ENCODE measurements at places on chromosomes 3 and 15.

GRCh38 chr3:114596147-114596546 is 302.3 kb downstream of the TIGIT start:
- DNase-seq, result no peak

DNA sequence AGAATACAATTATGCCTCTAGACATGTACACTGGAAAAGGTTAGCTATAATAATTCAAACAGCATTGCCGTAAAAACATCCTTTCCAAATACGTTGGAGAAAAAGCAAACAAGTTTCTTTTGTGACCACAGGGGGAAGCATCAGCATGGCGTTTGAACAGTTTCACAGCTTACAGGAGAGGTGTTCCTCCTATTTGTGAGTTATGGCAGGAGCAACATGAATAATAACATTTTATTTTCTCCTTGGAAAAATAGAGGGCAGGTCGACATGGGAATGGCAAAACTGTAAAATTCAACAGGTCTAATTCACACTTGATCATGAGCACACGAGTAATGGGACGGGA is 39.7 kb upstream of the GADL1 start:
- DNase-seq, result no peak

- no peak for DNase-seq
These were observed 52.7 kb upstream of the MRPL3 start for GRCh38 chr3:131555456-131555855.

GRCh38 chr3:30711151-30711550 is 104.8 kb downstream of the TGFBR2 start:
- no peak for DNase-seq

DNA sequence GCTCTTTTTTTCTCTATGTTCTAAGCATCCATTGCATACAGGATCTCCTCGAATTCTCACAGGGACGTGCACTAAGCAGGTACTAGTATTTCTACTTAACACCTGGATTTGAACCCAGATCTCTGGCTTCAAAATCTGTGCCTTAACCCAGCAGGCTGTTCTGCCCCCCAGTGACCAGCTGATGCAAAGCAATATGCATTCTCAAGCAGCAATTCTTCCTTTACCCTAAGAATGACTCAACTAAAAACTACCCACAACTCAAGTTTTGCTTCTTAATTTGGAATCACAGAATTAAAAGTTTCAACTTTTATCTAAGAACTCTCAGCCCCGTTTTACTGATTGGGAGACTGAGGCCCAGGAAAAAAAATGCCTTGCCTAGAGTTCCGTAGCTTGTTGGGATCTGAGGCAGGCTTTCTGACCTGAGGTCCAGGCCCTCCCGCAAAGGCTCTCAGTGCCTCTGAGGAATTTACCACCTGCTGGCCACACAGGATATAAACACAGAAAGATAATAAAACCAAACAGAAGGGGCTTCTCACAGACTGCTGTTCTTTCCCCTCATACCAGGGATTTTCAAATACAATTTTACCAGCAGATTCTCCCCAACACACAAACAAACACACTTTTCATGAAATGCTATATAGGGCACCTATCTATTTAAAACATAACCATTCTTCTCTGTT is 115.4 kb upstream of the RAD18 start:
- no peak for DNase-seq

DNA sequence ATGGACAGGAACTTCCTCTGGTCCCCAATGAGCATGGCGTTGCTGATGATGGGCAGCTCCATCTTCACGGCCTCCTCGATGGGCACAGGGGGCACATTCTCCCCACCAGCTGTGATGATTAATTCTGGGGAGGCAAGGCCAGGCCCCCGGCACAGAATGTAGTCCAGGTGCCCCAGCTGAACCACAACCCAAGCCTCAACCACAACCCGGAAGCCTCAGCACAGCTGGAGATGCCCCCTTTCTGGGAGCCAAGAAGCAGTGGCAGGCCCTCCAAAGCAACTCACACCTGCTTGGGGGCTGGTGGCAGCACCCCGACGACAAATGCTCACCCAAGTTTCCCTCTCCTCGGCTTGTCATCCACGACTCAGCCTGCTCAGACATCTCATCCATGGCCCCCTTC is 25.2 kb downstream of the IDH3A start:
- DNase-seq, result no peak

DNA sequence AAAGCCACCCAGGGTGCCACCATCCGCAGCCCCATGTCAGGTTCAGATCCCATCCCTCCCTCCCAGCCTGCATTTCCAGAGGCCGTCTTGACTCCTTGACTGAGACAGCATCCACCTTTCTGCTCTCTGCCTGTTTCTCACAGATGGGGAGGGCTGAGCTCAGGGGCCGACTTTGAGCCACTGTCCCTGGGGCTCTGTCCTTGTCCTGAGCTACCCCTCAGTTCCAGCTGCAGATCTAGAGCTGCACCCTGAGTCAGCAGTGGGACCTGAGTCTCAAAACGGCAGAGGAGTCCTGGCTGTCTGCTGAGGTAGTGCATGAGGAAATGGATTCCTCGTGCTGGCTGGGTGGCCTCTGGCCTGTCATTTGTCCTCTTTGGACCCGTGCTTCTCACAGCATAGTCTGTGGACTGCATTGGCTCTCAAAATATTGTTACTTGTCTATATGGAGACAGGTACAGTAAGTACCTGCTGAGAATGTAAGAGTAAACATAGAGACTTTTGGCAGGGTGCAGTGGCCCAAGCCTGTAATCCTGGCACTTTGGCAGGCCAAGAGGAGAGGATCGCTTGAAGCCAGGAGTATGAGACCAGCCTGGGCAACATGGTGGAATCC is 22.3 kb downstream of the RPLP1 start:
- DNase-seq, result no peak

DNA sequence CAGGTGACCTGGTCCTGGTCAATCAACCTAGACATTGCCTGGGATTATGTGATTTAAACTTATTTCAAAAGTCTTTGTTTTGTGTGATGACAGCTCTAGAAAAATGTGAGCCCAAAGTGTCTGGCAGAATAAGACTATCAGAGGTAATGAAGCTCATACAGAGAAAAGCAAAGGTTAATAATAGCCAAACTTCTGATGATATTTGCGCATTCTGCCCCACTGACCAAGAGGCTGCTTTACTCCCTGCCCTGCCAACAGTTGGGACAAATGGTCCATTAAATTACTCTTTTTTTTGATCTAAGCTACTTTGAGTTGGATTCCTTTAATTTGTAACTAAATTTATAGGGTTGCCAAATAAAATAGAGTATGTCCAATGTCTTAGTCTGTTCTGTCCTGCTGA is 911.2 kb downstream of the MCTP2 start:
- DNase-seq, result no peak

GRCh38 chr3:188294823-188295487 is 141.0 kb downstream of the LPP start:
- no peak for DNase-seq

- DNase-seq, result no peak
These were observed 106.0 kb upstream of the MRPL3 start for GRCh38 chr3:131608741-131609140.

GRCh38 chr3:40321818-40322217 is 12.3 kb downstream of the EIF1B start:
- no peak for DNase-seq

GRCh38 chr15:47856071-47856470 is 138.8 kb downstream of the SEMA6D start:
- DNase-seq, result no peak

DNA sequence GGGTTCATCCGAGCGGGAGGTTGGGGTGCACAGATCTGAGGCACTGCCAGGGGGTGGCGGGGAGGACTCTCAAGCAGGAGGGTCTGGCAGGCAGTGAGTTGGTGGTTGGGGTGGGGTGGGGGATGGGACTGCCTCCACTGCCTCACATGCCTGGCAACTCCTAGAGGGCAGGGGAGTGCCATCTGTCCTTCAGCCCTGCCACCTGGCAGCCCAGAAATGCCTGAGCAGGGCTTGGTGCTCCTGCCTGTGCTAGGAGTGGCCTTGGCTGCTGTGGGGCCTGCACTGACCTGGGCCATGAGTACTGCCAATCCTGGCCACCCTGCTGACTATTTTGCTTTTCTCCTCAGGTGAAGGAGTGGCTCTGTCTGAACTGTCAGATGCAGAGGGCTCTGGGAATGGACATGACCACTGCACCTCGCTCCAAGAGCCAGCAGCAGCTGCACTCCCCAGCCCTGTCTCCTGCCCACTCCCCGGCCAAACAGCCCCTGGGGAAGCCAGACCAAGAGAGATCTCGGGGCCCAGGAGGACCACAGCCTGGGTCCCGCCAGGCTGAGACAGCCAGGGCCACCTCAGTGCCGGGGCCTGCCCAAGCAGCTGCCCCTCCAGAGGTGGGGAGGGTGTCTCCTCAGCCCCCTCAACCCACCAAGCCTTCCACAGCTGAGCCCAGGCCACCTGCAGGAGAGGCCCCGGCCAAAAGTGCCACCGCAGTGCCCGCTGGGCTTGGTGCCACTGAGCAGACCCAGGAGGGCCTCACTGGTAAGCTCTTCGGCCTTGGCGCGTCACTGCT is 32.0 kb upstream of the APEH start:
- no peak for DNase-seq

DNA sequence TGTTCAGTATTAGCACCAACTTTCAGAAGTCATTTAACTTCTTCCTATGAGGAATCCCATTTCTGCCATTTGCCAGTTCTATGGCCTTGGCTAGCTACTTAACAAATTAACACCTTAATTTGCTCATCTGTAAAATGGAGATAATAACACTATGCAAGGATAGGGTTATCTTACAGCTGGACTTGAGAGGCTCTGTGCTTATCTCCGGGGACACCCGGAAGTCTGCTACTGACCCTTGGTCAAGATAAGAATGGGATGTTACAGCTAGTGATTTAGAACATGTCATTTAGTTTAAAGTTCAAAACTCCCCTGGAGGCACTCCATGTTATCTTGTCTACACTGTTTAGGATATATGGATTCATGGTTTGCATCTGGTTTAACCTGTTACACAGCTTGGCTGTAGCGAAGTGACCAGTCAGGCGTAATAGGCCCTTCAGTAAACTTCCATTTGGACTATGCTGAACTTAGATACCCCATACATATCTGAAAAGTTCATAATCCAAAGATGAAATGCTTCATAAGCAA is 156.0 kb upstream of the CD96 start:
- no peak for DNase-seq

DNA sequence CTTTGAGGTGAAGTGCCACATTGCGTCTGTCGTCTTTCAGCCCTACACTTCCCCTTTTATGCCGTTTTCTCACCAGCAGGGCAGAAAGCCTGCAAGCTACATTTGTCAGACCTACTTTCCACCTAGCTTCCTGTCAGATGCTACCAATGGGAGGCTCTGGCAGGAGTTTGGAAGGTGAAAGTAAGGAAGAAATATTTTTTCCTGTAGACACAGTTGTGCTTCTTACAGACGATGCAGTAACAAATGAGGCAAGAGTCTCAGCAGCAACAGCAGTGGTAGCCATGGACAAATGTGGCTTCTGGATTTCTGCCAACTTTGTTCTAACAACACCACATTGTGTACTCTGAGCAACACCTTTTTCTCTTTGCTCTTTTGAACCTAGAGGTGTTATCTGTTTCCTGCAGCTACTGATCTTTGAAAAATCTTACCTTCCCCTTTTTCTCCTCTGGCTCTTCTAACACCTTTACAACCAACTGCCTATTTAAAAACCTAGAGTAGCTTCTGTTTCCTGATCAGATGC is 70.6 kb upstream of the STT3B start:
- DNase-seq, result no peak

DNA sequence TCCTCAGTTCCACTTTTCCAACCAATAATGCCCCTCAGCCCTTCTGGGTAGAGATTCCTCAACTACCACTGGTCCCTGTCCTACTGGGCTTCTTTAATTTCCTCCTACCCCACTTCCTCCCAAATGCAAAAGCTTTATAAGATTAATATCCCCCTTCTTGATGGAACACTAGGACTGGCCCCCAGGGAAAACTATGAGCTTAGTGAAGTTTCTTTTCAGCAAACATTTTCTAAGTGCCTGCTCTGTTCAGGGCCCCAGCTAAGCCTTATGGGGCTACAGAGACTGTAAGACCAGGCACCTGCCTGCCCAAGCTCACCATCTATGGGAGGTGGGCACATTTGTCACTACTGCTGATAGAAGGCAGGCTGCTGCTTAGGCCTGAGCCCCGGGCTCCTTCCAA is 79.4 kb downstream of the RPLP1 start:
- DNase-seq, result no peak

GRCh38 chr3:195080571-195081151 is 190.3 kb downstream of the XXYLT1 start:
- no peak for DNase-seq

DNA sequence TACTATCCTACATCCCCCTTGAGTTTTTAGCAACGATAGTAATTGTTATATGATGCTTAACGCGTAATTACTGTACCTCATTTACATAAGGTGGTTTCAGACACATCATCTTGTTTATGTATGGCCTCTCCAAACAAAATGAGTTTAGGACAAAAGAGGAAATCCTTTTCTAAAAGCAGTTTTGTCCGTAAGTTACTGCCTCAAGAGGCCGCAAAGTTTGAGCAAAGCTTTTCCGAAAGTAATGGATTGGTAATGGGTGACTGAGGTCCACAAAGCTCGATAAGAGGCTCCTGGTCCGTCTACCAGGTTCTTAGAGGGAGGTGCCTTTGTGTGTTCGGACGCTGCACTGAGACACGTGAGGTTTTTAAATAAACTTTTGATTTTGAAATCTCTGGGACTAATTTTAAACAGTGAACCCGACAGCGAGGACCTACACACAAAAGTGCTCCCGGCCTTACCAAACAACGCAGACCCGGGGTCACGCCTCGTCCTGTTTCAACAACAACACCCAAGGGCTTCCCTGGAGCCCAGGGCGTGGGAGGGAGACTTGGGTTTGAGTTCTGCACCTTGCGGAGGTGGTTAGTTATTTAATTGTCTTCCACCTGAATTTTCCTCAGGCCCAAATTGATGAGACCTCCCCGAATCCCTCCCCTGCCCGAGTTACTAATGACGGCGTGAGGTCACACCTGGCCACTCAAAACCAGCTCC is 456 bp upstream of the C15orf61 start:
- DNase-seq, result no peak

- no peak for DNase-seq
These were observed 90.7 kb downstream of the CHRD start for GRCh38 chr3:184470551-184470950.

GRCh38 chr3:62188681-62189375 is 184.5 kb downstream of the FEZF2 start:
- peak; percentile 65 for DNase-seq

- DNase-seq, result peak; percentile 58
These were observed 536 bp downstream of the ATP10A start for GRCh38 chr15:25862472-25863110.

- no peak for DNase-seq
These were observed 31.6 kb downstream of the SNTN start for GRCh38 chr3:63684081-63684480.

DNA sequence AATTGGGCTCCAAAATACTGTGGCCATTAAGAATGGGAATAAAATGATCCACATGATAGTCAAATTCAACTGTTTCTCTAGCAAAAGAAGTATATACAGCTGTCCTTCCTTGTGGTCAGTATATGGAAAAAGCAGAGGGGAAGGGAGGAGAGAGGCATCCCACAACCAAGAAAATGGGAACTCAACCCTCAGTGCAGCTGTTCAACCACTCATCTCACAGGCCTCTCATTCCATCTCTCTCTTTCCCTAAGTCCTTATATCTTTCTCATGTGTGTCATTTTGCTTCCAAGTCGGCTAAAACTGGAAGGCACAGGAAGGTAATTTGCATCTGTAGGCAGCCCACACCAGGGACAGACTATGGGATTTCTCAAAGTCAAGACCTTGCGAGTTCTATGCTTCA is 27.5 kb downstream of the AVEN start:
- no peak for DNase-seq

GRCh38 chr3:109337393-109337792 is at the start of gene DPPA4:
Gene DPPA4 (minus strand): TSS chr3:109337546. CDS start chr3:109337517, 29 bp downstream.
- DNase-seq, result no peak

Measured in stimulated activated CD4-positive, alpha-beta T cell treated with anti-CD3 and anti-CD28 coated beads, Interleukin-4, amount 100 ng/mL, for 1 hour (primary cell).